ENCODE measurements at places on chromosomes 13 and 19.

GRCh38 chr19:41332000-41332399 is 21.7 kb downstream of the TGFB1 start:
- no peak for DNase-seq

DNA sequence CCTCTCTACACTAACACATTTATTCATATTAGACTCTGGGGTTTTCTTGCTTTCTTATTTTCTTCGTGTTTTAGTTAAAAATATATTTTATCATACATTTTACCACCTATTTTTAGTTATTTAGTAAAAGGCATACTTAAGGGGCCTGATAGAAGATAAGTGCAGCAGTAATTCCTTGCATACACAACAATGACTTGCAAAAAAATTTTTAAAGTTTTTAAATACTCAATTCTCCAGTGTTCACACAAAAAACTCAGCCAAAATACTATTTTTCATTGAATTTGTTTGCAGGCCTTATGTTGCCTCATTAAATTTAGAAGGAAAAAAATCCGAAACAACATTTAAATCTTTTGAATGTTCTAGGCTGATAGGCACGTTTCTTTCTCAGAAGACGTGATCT is 2431.7 kb downstream of the PCDH9 start:
- DNase-seq: no peak

DNA sequence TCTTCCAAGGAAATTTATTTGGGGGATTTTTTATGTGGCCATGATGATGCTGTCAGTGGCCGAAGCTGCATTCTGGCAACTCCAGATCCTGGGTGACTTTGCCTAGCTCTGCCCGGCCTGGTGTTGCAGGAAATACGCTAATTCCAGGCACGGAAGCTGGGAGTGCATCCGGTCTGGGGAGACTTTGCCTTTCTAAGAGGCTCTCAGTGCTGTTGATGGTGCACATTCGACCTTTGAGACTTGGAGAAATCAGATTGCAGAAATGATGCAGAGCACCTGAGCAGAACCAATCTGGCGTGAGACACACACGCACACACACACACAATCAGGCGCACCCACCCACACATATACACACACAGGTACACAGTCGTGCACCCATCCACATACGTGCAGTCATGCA is 5.9 kb upstream of the TMEM255B start:
- no peak for DNase-seq

- DNase-seq: no peak
Measured at GRCh38 chr19:41296433-41296871, 13.5 kb upstream of the CCDC97 start.

GRCh38 chr19:5665781-5666513 is 14.4 kb downstream of the MICOS13 start:
- DNase-seq: no peak

GRCh38 chr19:50830266-50831025 is 2.9 kb downstream of the KLK15 start:
- DNase-seq: no peak

GRCh38 chr13:91647361-91647990 is 249.1 kb downstream of the GPC5 start:
- DNase-seq: peak; percentile 48

All from NCI-H446 treated with DMSO at 0.1 percent for 48 hours (cell line).